ENCODE measurements at places on chromosomes 3 and 15.

- no peak for DNase-seq
Measured at GRCh38 chr3:12423918-12424630, 60.2 kb upstream of the TSEN2 start.

GRCh38 chr3:172448661-172449465 is 607 bp upstream of the GHSR start:
- no peak for DNase-seq

- DNase-seq = no peak
Measured at GRCh38 chr3:27628026-27628750, 93.9 kb downstream of the EOMES start.

GRCh38 chr3:106212665-106213222 is 343.9 kb upstream of the CBLB start:
- DNase-seq = no peak

DNA sequence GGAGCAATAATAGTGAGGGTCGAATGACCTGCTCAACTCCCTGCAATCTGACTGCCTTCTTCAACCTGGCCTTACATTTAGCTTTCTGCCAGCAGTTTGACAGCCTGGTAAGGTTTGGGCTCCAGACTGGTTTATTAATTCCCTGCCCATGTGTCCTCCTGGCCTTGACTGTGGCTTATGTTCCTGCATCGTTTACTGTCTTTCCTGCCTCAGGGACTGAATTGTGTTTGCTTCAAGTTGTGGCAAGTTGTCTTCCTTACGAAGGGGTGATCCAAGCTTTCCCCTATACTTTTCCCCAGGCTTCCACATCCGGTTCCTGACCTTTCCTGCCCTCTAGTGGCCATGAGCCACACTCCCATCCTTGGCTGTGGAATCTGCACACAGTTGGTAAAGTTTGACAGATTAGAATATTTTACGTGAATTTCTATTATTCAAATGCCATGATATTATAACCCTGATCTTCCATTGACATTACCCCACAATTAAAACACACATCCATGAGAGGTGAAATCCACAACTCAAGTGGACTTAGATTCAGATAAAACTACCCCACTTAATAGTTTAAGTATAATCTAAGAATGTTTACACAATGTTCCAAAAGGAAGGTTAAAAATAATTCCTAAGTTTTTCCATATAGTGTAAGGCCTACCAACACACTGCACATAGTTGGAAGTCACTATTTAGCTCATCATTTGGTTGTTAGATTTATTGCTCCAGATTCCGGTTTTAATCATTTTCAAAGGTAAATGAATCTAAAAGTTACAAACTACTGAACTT is 95.7 kb downstream of the NEDD4 start:
- DNase-seq = peak; percentile 63

DNA sequence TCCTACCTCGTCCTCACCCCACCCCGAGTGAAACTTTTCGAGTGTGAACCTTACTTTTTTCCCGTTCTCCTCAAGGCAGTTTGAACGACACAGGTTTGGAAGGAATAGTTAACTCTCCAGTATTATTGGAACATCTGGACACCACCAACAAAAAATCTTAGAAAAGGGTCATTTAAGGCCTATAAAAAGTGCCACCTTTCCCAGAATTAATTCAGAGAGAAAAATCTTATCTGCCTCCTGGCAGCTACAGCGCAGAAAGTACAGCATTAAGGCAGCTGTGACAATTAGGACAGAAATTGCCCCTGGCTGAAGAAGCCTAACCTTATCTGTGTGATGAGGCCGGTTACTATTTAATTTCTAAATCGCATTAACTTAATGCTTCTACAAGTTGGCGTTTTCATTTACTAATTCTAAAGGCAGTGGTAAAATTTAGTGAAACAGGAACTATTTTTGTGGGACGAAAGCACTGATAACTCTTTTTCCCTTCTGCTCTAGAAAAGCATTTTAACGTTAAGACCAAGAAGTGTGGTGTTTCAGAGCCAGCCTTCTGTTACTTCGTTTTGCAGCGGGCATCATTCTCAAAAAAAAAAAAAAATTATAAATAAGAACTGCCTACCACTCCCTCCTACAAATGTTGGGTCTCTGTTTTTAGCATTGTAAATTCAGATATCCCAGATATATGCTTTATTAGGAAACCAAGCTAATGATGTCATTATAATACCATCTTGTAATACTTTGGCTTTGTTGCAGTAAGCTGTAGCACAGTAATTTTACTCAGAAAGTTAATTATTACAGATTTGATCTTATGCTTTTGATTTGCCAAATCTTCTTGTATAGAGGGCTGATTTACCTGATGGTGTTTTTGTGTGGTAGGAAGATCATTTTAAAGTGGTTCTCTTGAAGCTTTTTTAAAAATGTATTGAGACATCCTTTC is 1.4 kb downstream of the ATP11B start:
- no peak for DNase-seq

DNA sequence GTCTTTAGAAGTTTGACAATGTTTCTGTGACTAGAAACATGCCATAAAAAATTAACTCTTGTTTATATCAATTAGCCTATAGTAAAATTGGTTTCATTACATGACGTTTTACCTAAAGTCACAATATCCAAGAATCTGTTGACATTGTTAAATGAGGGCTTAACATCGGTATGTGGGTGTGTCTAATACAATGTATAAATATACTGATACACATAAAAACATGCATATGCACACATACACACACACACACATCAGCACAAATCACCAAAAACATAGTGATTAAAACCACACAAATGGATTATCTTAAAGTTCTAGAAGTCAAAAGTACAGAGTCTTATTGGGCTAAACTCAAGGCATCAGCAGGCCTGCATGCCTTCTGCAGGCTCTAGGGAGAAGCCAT is 456.7 kb downstream of the NTRK3 start:
- no peak for DNase-seq

GRCh38 chr3:10950476-10951294 is 41.9 kb upstream of the SLC6A1 start:
- peak; percentile 57 for DNase-seq

- no peak for DNase-seq
Measured at GRCh38 chr3:169508426-169508825, 155.1 kb downstream of the MECOM start.

DNA sequence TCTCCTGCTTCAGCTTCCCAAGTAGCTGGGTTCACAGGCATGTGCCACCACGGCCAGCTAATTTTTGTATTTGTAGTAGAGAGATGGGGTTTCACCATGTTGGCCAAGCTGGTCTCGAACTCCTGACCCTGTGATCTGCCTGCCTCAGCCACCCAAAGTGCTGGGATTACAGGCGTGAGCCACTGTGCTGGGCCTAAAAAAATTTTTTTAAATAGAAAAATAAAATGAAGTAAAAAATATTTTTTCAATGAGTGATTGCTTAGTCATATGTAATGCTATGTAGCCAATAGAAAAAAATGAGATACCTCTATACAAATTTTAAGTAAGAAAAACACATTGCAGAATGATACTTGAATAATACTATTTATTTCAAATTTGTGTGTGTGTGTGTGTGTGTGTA is 27.9 kb upstream of the SLC30A4 start:
- DNase-seq = no peak

DNA sequence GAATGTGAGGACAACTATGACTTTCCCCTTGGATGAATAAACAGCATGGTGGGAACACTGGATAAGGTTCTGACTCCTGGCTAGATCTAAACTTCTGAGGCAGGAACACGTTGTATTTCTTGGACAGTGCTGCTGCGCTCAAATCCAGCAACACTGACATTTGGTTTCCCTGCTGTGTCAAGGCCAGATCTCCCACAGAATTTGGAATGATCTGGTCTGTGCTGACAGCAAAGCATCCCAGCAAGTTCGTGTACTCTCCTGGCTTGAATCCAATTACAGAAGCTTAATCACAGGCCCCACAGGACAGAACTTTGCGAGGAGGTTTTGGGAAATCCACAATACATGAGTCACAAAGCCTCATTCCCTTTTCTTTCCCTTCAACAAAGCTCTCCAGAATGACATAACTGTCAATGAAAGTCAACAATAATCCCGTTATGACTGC is 92.5 kb downstream of the ADAMTS9 start:
- DNase-seq = no peak

GRCh38 chr3:141250828-141251227 is 19.2 kb downstream of the PXYLP1 start:
- no peak for DNase-seq

DNA sequence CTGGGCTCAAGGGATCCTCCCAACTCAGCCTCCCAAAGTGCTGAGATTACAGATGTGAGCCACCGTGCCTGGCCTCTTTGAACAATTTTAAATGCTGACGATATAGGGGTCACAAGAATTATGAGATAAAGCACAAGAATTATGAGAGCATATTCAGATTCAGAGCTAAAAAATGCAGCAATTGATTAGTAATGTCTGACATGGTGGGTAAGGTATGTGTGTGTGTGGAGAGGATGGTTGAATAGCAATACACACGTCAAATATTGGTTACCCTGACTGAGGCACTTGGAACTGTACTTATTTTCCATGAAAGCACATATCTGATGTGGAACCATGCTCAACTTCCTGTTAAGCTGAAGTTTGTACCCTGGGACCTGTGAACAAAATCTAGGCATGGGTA is 115.6 kb downstream of the EOMES start:
- no peak for DNase-seq

DNA sequence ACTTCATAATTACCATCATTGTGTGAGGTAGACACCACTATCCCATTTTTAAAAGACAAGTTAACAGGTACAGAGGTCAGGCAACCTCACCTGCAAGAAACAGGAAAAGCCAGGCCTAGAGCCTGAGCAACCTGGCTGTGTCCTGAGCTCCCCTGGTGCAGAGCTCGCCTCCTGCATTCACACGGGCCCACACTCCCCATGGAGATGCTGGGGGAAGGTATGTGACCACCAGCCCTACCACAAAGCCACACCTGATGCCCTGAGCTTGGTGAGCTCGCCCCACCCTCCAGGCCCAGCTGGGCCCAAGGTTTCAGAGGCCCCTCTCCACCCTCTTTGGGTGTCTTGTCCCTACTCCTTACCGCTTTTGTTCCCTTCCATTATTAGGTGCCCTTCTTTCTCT is 1.2 kb upstream of the EFCAB12 start:
- DNase-seq = no peak

DNA sequence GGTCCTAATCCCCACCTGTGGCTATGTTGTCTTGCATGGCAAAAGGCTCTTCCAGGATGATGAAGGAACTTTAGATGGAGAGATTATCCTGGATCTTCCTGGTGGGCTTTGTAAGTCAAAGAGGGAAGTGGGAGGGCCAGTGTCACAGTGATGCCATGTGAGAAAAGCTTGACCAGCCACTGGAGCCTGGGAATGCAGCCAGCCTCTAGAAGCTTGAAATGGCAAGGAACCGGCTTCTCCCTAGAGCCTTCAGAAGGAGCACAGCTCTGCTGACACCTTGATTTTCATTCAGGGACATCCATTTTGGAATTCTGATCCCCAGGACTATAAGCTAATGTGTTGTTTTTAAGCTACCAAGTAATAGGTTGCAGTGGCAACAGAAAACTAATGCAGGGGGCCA is 58.3 kb downstream of the CLEC3B start:
- DNase-seq = no peak

- no peak for DNase-seq
Measured at GRCh38 chr3:11187681-11188080, 33.4 kb downstream of the HRH1 start.

GRCh38 chr3:162192340-162193029 is 695.9 kb downstream of the OTOL1 start:
- DNase-seq = no peak
